ENCODE measurements at places on chromosomes 5 and 9. TPM values are rescaled to one million over a fixed set of nuclear protein-coding genes. Genes with fewer than 3 reads are reported as not detected.

DNA sequence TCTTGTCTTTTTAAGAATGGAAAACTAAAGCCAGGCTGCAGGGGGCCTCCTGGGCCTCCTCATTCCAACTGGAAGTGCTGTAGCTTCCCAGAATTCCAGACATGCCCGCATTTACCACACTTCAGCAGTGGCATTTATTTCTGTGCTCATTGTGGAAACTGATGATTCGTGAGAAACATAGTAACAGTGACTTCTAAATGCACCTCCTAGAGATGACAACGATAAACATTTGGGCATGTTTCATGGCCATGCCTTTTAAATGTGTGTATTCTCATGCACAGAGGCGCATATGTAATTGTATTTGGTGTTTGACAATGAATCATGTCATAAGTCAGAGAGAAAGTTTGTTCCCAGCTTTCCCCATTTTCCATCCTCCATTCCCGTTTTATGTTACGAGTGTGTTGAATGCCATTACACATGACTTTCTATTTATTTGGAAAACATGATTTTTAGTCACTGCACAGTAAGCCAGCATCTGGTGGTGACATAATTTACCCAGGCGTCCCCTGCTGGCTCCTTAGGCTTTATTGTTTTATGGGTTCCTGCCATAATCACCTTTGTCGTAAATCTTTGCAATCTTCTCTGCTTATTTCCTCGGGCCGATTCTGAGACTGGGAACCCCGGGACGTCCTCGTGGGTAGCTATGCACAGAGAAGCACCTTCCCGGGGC is 68.8 kb upstream of the FCN2 start:
- DNase-seq = no peak

DNA sequence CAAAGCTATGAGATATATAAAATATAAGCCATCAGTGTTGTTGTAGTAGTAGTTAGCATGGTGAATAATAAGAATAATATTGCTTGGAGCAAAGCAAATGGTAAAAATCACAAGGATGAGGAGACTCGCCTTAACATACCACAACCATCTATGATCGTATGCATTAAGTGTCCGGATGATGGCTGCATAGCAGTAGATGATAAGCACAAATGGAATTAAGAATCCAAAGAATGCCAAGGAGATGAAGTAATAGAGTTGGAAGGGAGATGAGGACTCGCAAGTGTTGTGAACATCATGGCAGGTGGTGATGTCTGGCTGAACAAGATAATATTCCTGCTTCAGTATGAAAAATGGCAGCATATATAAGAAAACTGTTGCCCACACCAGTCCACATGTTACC is 5.5 kb downstream of the F2RL2 start:
- no peak for DNase-seq

- DNase-seq = peak; percentile 89
Measured at GRCh38 chr5:134466241-134467069, 54.8 kb upstream of the CDKN2AIPNL start.

TTC16 gene
- 0.10 TPM for total RNA-seq

DNA sequence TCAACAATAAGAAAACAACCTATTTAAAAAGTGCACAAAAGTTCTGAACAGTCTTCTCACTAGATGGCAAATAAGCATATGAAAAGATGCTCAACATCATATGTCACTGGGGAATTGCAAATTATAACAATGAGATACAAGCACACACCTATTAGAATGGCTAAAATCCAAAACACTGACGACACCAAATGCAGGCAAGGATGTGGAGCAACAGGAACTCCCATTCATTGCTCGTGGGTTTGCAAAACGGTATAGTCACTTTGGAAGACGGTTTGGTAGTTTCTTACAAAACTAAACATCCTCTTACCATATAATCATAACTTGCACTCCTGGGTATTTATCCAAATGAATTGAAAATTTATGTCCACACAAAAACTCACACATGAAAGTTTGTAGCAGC is 100.9 kb upstream of the TBC1D2 start:
- DNase-seq = no peak

GRCh38 chr5:154850255-154851062 is at the start of gene FAXDC2:
Gene FAXDC2 (minus strand): TSS chr5:154850603. CDS start chr5:154838178, 12,425 bp downstream.
- DNase-seq = peak; percentile 69

GRCh38 chr5:173721601-173722232 is 105.3 kb upstream of the BOD1 start:
- peak; percentile 86 for DNase-seq

- DNase-seq = no peak
Measured at GRCh38 chr9:93903886-93904648, 51.1 kb downstream of the BARX1 start.

PCDHA12 gene
- total RNA-seq = 7.8 TPM

HAND1 gene
- not detected for total RNA-seq

- no peak for DNase-seq
Measured at GRCh38 chr9:110414471-110414870, 76.8 kb upstream of the TXNDC8 start.

DNA sequence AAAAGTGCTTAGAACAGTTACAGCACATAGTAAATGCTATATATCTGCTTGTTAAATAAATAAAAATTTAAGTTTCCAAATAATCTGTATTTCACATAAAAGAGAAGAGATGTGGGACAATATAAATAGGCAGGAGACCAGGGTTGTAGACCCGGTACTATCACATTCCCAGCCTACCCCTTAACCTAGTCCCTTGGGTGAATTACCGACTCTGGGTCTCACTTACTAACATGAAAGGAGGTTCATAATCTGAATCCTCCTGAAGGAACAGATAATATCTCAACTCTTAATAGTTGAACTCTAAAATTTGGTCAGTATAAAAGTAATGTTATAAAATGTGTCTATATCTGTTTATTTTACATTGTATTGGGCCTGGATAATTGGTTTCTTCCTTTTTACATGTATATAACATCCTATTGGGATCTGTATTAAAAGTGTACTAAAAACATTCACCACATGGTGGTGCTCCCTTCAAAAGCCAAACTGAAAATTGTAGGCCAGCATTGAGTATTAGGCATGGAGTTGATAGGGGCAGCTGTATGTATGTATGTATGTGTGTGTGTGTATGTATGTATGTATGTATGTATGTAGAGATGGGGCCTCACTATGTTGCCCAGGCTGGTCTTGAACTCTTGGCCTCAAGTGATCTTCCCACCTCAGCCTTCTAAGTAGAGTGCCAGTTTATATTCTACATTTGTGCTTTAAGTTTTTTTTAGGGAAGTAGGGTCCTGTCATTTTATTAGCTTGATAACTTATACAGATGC is 64.2 kb upstream of the ABL1 start:
- DNase-seq = peak; percentile 68

DNA sequence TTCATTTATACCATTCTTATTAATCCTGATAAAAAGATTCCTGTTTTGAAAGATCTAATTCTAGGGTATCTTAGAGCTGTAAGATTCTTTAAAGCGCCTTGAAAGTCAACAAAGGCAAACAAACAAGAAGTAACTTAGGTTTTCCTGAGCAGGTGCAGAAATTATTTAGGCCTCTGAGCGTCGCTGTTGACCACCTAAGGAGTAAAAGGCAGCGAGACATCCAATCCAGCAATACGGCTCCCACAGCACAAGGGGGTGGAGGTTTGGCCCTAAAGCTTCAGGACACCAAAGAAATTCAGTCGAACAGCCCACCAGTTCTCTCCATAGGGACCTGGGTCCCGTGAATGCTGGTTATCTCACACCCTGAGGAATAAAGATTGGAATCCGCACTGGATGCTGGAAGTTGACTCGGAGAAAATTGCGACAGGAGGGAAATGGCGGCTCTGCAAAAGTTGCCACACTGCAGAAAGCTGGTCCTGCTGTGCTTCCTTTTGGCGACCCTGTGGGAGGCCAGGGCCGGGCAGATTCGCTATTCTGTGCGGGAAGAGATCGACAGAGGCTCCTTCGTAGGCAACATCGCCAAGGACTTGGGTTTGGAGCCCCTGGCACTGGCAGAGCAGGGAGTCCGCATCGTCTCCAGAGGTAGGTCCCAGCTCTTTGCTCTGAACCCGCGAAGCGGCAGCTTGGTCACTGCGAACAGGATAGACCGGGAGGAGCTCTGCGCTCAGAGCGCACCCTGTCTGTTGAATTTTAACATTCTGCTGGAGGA is at the start of gene PCDHGA2:
TSS of gene PCDHGA2 (plus strand) at position 223 of the 769 bp plus-strand sequence.
- DNase-seq = peak; percentile 37

PRELID1 gene
- 115 TPM for total RNA-seq
